ENCODE measurements at places on chromosomes 1 and 21.

DNA sequence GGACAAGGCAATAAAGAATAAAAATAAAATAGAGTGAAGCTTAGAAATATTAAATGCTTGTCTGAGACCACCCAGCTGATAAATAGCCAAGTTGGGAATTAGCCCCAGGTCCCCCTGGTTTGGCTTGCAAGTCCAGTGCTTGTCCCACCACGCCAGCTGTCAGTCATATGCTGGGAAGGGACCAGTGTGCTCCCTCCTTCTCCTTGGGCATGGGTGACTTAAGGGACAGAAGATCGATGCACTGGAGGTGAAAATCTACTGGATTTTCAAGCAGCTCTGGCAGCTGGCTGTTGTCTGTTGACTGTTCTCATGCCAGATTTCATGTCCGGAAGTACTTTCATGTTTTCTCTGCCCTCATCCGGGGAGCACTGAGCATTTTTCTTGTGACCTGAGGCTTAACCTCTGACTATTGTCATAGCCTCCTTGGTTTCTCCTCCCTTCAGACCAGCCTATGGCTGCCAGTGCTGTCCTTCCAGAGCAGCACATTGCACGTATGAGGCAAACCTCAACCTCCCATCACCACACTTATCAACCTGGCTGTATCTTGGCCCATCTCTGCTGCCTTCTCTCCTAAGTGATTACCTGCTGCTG, 12.4 kb downstream of the LMOD1 start:
- no peak for DNase-seq

DNA sequence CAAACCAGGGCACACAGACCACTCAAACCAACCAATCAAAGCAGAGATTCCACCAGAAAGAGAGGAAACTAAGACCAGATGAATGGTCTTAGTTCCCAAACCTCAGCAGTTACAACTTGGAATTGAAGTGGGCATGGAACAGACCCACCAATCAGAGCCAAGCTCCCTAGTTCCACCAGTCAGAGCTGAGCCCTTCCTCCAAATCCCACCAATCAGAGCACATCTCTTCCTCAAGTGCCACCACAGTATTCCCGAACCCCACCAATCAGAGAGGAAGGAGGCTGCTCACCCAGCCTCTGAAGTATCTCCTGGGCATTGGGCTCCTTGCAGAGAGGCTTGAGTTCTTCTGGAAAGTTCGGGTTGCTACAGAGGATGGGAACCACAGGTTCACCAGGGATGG, 1.4 kb downstream of the GUCA2A start:
- no peak for DNase-seq

DNA sequence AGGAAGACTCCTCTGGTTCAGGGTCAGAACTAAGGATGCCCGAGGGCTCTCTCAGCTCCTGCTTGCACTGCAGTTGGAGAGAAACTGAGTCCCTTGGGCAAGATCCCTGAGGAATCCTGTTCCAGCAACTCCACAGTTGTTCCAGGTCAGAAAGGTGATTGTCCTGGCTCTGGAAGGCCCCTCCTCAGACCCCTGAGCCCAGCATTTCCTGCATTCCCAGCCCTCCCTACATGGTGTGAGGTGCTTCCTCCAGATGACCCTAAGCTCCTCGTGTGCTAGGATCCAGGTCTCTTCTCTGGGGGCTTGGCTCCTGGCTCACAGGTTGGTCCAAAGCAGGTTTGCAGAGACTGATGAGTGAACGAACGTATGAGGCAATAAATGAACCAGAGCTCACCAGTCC, 11.5 kb downstream of the LDLRAD1 start:
- no peak for DNase-seq

DNA sequence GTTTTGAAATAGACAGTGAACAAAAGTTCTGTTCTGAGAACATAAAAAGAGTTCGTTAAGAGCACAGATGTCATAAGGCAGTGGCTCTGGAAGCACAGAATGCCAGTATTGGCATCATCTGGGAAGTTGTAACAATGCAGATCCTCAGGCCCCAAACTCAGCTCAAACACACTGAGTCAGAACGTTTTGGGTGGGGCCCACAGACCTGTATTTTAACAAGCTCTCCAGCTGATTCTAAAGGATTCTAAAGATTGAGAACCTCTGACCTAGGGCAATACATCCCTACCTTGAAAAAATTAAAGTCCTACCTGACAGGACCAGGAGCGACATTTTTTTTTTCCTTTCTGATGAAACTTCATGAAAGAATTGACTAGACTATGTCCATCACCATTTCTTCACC, 13.2 kb downstream of the ARHGEF11 start:
- no peak for DNase-seq

- DNase-seq = no peak
Observed at GRCh38 chr1:97258597-97258996, 537.0 kb downstream of the PTBP2 start.

GRCh38 chr21:28298251-28298672, 694.4 kb downstream of the LTN1 start:
- DNase-seq = no peak

DNA sequence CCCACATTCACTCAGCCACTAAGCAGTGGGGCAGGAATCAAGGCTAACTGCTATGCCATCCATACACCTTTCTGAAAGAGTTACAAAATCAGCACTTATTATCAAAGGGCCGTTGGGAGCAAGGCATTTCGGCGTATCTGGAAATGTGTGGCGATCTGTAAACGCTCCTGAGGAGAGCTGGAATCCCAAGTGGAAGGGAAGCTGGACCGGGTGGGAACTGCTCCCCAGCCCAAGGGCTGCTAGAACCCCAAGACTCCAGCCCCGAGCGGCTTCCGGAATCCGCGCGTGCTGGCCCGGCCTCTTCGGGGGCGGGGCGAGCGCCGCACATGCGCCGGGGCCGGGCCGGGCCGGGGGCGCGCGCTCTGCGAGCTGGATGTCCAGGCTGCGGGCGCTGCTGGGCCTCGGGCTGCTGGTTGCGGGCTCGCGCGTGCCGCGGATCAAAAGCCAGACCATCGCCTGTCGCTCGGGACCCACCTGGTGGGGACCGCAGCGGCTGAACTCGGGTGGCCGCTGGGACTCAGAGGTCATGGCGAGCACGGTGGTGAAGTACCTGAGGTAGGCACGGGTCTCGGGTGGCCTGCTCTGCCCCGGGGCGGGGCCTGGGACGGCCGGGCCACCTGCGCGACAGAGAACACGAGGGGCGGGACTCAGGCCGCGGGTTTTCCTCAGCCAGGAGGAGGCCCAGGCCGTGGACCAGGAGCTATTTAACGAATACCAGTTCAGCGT, at the start of gene NAXE:
Gene NAXE, plus strand, starts transcription at position 345 of the 726 bp plus-strand sequence. Its CDS starts 29 bp downstream, at position 374.
- peak; percentile 39 for DNase-seq

DNA sequence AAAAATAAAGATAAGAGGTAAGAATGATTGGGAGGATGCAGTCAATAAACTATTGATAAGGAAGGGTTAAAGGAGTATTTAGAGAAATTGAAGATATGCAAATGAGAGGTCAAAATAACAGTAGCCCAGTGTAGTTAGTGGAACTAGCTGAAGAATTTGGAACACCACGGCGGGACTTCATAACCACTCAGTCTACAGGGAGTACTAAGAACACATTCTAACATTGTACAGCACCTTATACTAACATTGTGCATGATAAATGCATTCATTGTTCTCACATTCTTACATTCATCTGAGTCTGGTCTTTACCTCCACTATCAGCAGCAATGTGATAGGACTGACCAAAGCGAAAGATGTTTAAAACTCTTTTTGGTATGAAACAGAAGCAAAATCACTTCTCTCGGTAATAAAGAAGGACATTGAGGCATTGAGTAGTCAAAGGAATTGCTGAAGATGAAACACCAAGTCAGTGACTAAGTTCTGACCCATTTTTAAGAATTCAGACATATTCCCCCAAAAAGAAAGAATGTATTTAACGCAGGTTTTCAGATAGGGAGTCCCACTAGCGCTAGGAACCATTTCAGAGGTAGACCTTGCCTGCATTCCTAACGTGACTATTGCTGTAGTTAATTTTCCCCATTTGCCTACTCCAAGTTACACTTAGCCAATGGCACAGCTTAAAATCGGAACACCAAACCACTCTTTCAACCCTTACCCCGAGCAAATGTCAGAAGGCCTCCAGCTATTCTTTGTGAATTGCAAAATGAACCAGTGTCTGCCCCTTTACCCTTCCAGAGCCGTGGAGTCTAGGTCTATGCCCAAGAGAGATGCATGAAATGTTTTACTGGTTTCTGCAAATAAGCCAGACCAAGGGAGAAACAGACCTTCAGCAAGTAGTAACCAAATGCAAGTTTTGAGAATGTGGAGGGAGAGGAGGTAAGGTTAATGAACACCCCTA, 108.8 kb upstream of the IRF2BP2 start:
- DNase-seq = no peak

- no peak for DNase-seq
Observed at GRCh38 chr21:29394051-29394450, 95.3 kb downstream of the BACH1 start.

GRCh38 chr21:35622612-35623011, 437.7 kb downstream of the SETD4 start:
- DNase-seq = no peak

DNA sequence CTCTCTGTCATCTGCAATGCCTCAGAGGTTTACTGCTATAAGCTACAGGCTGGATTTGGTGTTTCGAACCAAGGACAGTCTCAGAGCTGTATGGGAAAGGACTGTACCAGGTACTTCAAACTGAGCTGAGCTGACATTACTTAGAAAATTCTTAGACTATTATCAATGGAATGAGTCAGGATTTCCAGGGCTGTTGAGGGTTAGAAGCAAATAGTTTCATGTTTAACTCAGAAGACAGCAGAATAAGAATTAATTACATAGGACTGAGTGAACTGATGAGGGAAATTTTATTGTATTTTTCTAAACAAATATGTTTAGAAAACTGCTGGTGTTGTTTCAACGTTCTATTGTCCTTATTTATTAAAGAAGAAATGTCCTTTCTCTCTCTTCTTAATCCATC, 74.3 kb upstream of the CAPZB start:
- DNase-seq = no peak

DNA sequence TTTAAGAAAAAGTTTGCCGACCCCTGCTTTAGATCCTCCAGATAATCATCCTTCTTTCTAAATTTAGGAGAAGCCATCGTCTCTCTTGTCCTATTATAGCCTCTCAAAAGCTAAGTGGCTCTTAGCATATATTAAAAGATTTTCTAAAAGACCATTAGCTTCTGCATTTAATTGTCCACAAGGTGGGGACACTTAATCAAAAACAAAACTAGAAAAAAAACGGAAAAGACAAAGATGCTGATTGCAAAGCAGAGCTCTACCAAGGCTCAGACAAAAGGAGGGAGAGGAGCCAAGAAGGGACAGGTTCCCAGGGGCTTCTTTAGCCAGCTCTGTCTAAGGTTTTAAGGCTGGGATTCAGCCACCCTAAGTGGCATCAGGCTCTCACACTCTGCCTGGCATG, 128.3 kb upstream of the HMGB4 start:
- no peak for DNase-seq

All from stimulated activated CD8-positive, alpha-beta memory T cell treated with anti-CD3 and anti-CD28 coated beads, Interleukin-15, amount 100 ng/mL, for 24 hours (primary cell).